ENCODE measurements at places on chromosomes 12 and 14.

- no peak for DNase-seq
These were observed 251.8 kb downstream of the APAF1 start for GRCh38 chr12:98896938-98897337.

- DNase-seq: no peak
These were observed 3.5 kb downstream of the NUP37 start for GRCh38 chr12:102116392-102116791.

DNA sequence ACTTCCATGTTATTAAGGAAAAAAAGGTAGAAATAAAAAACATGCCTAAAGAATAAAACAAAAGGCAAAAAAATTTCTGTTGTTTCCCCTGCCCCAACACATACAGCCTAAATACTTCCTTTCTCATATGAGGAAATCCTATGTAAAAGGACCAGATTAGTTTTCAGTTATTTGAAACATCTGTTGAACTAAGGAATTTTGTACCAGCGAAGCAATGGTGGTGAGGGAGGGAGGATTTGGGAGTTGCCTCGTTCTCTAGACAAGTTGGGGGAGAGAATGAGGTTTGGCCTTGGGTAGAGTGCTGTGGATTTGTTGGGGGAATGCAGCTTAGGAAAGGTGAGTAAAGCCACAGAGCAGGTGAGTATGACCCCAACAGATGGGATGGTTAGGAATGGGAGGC, 141.5 kb upstream of the RFLNA start:
- DNase-seq: no peak

- DNase-seq: no peak
These were observed 298.4 kb downstream of the SYT1 start for GRCh38 chr12:79162948-79163347.

- DNase-seq: no peak
These were observed 149.2 kb upstream of the SYT10 start for GRCh38 chr12:33588725-33589405.

- no peak for DNase-seq
These were observed 89.7 kb downstream of the NRXN3 start for GRCh38 chr14:78259831-78260230.

DNA sequence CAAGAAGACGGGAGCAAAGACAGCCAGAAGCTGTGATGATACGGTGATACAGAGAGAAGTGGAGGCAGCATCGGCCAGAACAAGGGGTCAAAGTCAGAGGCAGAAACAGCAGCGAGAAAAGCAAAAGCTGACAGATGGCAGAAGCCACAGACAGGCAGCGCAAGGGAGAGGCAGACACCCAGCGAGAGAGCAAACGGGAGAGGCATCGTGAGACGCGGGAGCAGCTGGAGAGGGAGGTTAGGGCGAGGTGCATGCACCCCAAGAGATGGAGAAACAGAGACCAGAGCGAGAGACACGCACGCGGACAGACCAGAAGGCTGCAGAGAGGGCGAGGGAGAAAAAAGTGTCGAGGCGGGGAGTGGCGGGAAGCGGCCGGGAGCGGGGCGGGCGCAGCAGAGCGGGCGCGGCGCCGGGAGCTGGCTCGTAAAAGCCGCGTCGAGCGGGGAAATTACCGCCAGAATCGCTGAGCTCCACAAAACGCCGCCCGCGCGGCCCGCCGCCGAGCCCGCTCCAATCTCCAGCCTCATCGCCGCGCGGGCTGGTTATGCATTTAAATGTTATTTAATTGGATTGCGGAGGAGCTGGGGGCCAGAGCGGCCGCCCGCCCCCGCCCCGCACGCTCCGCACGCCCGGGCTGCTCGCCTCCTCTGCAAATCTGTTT, 15.6 kb downstream of the SMUG1 start:
- peak; percentile 60 for DNase-seq

GRCh38 chr12:124542021-124542949, 25.1 kb downstream of the NCOR2 start:
- DNase-seq: no peak

DNA sequence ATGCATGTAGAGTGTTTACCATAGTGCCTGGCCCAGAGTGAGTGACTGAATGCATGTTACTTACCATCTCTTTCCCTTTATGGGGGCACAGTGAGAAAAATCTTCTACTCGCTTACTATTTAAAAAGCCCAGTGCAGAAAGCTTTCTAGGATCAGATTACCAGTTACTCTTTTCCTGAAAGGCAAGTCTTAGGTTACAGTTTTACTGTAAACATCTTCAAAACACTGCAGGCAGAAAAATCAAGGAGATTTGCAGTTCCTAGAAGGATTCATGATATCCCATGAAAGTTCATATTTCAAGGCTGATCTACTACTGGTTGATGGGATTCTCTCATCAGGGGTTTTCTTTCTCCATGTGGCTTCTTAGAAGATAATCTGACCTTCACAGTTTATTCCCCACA, 29.3 kb upstream of the DAAM1 start:
- DNase-seq: no peak

- no peak for DNase-seq
These were observed 44.3 kb upstream of the PSMA6 start for GRCh38 chr14:35247777-35248475.

DNA sequence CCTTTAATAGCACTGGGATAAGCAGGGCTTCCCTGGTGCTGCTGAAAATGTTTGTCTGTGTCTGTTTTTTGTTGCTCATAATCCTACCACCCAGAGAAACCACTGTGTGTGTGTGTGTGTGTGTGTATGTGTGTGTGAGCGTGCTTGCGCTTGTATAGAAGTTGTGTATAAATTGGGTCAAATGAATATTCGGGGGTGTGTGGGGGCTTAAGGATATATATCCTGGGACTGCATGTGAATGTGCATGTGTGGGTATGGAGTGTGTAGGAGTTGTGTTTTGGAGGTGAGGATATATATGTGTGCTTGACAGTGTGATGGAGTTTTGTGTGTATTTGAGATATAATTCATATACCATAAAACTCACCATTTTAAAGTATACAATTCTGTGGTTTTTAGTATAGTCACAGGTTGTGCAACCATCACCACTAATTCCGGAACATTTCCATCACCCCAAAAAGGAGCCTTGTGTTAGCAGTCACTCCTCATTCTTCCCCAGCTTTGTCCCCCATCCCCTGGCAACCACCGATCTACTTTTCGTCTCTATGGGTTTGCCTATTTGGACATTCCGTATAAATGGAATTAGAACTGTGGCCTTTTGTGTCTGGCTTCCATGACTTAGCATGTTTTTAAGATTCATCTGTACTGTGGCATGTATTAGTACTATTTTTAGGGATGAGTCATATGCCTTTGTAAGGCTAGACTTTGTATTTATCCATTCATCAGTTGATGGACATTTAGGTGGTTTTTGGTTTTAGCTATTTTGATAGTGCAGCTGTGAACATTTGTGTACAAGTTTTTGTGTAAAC, 25.6 kb downstream of the TCTN1 start:
- no peak for DNase-seq

DNA sequence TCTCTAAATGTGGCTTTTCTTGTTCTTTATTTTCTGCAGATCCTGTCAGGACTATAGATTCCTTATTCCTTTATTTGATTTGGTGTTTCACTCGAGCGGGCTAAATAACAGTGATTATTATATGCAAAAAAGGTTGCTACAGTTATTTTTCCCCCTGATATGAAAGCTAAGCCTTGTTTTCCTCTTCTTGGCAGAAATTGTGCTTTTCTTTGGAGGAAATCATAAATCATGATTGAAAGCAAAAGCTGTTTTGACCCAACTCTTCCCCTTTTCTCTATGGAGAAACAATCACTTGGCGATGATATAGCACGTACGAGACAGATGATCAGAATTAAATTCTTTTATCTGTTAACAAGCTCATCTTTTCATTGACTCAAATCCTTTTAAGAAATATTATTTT, 31.4 kb downstream of the PPFIBP1 start:
- no peak for DNase-seq

DNA sequence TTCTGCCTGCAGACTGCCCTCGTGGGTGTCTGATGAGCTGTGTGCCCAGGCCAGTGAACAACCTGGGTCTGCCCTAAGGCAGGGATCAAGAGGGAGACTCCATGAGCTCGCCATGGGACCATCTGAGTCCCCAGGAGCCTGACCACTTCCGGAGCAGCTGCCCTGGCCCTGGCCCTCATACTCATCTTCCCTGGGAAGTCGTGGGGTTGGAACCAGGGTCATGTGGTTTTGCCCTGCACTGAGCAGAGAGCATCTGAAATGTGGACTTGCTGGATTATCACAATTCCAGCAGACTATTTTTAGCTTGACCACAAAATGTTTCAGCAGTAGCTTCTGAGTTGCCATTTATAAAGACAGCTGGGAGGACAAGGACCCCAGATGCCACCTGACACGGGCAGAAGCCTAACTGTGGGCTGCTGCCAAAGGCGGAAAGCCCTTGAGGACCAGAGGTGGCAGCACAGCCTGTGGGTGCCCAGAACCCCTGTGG, 6.7 kb downstream of the BTBD6 start:
- DNase-seq: no peak

DNA sequence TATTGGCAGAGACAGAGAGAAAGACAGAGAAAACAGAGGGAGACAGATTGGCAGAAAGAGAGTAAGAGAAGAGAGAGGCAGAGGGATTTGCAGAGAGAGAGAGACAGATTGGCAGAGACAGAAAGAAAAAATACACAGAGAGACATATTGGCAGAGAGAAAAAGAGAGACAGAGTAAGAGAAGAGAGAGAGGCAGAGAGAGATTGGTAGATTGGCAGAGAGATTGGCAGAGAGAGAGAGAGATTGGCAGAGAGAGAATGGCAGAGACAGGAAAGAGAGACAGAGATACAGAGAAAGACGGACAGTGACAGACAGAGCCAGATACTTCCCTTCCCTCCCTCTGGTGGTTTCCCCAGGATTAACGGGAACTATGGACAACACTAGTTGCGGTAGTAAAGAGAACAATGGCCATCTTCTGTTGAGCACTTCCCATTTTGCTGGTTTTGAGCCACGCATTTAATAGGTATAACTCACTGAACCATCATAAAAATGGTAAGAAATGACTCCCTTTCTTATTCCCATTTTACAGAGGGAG, 2.6 kb upstream of the NOS1 start:
- DNase-seq: no peak

DNA sequence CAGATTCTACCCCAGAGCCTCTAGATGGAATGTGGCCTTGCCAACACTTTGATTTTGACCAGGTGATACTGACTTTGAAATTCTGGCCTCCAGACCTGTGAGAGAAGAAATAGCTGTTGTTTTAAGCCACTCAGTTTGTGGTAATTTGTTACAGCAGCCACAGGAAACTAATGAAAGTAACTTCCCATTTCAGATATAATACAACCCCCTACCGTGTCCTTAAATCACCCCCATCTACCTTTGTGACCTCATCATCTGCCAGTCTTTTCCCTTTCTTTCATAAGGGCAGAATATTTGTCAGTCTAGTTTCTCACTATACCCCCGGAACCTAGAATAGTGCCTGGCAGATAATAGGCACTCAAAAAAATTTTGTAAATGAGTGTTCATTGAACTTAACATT, 39.6 kb downstream of the PPP4R4 start:
- DNase-seq: no peak

DNA sequence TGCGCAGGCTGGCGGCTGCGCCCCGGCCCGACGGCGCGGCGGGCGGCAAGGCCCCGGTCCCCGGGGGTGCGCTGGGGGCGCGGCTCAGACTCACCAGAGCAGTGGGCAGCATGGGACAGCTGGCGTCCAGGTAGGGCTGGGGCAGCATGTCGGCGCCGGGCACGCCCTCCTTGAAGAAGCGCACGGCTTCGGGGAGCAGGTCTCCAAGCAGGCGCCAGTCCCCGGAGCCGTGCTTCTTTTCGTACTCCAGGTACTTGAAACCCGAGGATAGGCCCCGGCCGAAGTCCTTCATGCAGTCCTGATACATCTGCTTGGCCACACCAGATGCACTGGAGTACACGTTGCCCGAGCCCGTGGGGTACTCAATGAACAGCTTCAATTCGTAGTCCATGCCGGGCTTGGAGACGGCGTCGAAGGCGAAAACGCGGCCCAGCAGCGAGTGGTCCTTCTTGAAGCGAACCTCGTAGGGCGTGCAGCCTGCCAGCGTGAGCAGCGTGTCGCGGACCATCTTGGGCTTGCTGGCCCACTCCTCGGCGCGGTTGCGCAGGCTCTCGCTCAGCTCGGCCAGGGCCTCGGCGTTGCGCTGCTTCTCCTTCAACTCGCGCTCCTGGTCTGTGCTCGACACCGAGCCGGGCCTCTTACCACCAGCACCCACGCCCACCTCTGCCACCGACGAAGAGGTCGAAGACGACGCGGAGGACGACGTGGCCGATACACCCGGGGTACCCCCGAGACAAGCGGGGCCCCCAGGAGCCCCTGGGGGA, 2.2 kb downstream of the IRF2BPL start:
- DNase-seq: peak; percentile 43

DNA sequence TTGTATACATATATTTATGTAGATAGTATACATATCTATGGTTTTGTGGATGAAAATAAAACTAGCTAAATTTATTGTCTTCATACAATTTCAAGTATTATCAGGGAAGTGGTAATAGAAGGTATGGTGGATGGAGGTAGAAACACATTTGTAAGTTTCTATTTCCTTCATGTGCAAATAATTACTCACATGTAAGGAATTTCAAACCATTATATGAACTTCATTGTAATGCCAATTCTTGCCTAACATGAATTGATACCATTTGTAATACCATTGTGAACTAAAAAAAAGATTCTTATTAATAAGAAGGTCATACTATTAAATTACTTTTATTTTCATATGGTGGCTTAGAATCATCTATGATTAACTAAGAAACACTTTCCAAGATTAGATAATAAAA, 20.1 kb upstream of the PPFIA2 start:
- no peak for DNase-seq

- DNase-seq: peak; percentile 6
These were observed 1.0 kb upstream of the KDM2B start for GRCh38 chr12:121581686-121582429.

DNA sequence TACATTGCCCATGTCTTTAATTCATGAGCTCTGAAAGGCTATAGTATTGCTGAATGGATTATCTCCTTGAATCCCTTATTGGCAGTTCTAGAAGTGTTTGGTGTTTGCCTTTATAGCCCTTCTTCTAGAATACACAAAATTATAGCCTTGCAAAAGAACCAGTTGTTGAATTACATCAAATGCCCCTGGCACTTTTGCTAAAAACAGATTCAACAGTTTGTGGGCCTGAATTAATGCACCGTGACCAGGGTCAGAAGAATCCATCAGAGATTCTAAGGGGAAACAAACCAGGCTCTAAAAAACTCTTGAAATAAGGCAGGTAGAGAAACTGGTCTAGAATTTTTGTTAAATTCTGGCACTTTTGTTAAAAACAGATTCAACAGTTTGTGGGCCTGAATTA, 197.8 kb downstream of the SOX5 start:
- DNase-seq: no peak

GRCh38 chr12:110403976-110404682, 621 bp upstream of the ANAPC7 start:
- peak; percentile 75 for DNase-seq

- DNase-seq: no peak
These were observed 59.3 kb upstream of the KCNA5 start for GRCh38 chr12:4984344-4984743.

DNA sequence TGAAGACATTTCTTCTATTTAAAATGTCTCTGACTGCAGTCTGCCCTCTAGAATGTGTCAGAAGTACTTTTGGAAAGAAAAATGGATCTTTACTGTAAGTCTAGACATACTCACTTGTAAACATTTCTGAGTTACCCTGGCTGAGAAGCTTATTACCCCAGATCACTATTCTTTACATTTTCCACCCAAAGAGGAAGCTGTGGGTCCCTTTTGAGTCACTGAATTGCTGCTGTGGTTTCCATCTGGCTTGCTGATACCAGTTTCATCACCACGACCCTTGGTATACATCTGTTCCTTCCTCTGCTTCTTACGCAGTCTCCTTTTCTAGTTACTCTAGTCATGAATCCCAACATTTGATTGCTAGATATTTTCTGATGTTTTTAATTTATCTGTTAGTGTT, 20.2 kb upstream of the CLEC4D start:
- DNase-seq: no peak

- DNase-seq: no peak
These were observed 62.7 kb downstream of the PELI2 start for GRCh38 chr14:56180754-56181542.

Measured in NCI-H748 treated with DMSO at 0.1 percent for 48 hours (cell line).